ENCODE measurements at places on chromosomes 5 and 9.

GRCh38 chr9:5193345-5193744 lies 7.9 kb upstream of the INSL6 start:
- no peak for DNase-seq

DNA sequence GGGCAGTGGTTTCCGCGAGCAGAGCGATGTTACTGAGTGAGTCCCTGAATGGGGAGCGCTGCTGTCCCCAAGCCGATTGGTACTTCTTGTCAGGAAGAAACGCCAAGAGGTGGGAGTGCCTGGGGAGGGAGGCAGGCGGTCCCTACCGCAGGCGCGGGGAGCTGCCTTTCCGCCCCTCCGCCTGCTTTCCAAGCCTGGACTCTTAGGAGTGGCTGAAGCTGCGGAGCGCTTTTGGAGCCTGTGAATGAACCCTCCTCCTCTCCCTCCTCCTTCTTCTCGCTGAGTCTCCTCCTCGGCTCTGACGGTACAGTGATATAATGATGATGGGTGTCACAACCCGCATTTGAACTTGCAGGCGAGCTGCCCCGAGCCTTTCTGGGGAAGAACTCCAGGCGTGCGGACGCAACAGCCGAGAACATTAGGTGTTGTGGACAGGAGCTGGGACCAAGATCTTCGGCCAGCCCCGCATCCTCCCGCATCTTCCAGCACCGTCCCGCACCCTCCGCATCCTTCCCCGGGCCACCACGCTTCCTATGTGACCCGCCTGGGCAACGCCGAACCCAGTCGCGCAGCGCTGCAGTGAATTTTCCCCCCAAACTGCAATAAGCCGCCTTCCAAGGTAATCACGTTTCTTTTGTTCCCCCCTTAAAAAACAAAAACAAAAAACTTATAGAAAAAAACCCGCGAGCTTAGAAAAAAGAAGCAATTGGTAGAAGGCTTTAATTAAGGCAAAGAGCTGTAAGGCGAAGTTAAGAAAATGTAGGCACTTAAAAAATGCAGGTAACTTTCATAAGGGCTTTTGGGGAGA lies at the start of gene VCAN:
VCAN (plus strand) TSS at position 340 of the 808 bp plus-strand sequence. CDS start 11,775 bp downstream, outside the sequence.
- DNase-seq = no peak

- DNase-seq = peak; percentile 33
Observed at GRCh38 chr5:68711293-68712200, 382.3 kb upstream of the SLC30A5 start.

- DNase-seq = no peak
Observed at GRCh38 chr5:34684281-34684979, 28.3 kb downstream of the RAI14 start.

DNA sequence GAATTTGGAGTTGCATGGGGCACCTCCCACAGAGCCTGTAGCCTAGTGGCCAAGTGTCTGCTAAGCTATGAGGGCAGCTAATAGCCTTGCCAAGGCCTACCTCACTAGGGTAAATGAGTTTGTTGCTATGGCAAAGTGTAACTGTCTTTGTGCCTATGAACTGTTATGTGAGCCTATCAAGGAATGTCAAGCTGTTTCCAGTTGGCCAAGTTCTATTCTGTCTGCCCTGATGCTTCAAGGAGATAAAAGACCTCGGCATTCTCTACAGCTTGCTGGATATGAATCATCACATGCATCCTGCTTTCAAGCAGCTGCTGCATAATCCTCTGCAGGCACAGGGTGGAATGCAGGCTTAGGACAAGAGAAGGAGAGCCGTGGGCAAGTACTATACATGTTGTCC lies 69.8 kb upstream of the CCDC112 start:
- no peak for DNase-seq

GRCh38 chr9:120637919-120638318 lies 58.0 kb upstream of the CDK5RAP2 start:
- DNase-seq = no peak

GRCh38 chr5:54362434-54362833 lies 52.1 kb upstream of the ARL15 start:
- DNase-seq = no peak

DNA sequence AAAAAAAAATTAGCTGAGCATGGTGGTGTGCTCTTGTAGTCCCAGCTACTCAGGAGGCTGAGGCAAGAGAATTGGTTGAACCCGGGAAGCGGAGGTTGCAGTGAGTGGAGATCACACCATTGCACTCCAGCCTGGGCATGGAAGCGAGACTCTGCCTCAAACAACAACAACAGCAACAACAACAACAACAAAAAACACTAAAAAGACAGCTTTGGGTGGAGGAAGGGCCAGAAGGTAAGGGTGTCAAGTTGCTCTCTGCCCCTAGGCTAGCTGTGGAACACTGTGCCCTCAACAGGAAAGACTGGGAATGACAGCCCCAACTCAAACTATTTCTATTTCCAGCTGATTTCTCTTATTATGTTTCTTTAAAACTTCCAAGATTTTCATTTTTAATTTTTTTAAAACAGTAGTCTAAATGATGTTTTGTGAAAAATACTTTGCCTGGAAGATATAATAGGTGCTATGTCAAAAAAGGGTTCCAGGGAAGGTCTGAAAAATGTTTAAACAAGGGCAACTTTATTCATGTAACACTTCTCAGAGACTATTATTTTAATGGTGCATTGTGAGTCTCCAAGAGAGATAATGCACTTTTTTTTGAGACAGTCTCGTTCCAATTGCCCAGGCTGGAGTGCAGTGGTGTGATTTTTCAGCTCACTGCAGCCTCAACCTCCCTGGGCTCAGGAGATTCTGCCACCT lies 29.9 kb downstream of the CLINT1 start:
- DNase-seq = no peak

- no peak for DNase-seq
Observed at GRCh38 chr5:131509801-131510200, 125.2 kb downstream of the RAPGEF6 start.

GRCh38 chr5:68192679-68193060 lies 22.9 kb upstream of the PIK3R1 start:
- DNase-seq = no peak

GRCh38 chr5:158976035-158976434 lies 123.7 kb downstream of the EBF1 start:
- DNase-seq = no peak

GRCh38 chr5:278646-279045 lies 7.2 kb downstream of the PDCD6 start:
- no peak for DNase-seq

- no peak for DNase-seq
Observed at GRCh38 chr5:10122076-10122726, 127.5 kb downstream of the ATPSCKMT start.

DNA sequence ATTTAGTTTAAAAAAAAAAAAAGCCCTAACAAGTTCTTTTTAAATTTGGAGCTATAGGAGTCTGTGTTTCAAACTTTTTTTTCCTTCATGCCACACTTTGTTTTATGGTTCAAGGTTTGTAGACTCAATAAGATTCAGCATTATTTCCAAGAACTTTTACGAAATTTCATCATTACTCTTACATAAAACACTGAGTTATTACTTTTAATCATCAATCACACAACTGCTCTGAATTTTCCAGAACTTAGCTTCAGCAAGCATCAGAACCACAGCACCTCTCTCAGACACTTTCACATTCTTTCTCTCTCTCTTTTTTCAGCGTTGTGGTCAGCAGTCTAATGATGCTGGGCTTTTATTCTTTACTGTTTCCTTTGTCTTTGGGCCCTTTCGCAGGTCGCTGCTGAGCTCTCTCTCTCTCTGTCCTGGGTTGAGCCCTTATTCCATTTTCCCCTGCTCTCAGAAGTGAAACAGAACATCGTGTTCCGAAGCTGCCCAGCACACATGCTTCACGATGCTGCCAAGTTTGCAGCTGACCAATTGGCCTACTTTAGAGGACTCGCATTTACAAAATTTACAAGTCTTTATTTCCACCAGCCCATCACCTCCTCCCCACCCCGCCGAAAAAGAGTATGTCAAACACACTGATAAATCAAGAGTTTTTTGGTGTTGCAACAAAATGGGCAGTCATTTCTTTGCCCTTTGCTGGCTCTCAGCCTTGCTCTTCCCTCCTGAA lies 44.6 kb upstream of the PIK3R1 start:
- no peak for DNase-seq
